ENCODE measurements at places on chromosomes 6 and 20.

GRCh38 chr20:44962483-44962882 lies 2.3 kb upstream of the TOMM34 start:
- DNase-seq, result no peak

DNA sequence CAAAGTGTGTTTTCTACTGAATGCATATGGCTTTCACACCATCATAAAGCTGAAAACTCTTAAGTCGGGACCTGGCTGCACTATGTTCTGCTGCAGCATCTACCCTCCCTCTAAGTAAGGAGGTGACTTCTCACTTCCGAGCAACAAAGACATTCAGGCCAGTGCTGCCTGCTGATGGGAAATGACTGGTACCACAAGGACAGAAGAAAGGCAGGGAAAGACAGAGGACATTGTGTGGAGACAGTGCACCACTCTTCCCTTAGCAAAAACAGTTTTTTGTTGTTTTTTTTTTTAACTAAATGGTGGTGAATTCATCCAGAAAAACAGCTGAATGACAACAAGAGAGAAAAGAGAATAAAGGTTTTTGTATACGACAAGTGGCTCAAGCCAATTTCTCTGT lies 81.5 kb downstream of the MAP7 start:
- no peak for DNase-seq

- DNase-seq, result no peak
Measured at GRCh38 chr20:23971310-23971709, 17.3 kb downstream of the GGTLC1 start.

- DNase-seq, result peak; percentile 28
Measured at GRCh38 chr6:52839124-52840055, 1.2 kb downstream of the GSTA5 start.

DNA sequence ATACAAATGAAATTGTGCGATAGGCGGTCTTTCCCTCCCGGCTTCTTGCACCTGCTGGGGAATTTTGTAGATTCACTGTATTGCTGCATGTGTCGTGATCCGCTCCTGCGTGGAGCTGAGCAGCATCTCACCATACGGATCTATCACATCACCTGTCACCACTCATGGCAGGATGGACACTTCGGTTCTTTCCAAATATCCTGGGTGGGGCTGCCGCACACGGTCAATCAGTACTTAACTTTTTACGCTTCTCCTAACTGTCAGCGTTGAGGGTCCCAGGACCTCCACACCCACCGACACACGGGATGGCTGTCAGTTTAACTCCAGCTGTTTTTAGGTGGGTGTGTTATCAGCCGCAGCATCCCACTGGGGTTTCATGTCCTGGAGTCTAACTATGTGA lies 19.2 kb downstream of the TAF4 start:
- no peak for DNase-seq

- DNase-seq, result no peak
Measured at GRCh38 chr6:75101896-75102295, 104.0 kb downstream of the COL12A1 start.

DNA sequence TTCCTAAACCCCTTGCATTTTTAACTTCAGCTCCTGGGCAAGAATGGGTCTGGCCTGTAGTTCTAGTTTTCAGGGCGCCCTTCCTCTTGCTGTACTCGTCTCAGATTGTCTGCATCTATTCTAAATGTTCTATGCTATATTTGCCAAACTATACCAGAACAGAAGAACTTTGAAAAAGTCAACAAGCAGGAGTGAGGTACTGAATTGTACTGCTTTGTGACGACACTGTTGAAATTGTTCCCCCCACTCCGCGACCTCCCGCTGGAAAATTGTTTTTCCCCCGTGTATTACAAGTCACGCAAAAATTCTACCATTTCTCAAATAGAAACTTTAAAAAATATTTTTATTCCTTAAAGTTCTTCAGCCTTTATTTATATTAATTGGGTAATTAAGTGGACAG lies 73.9 kb downstream of the CBFA2T2 start:
- no peak for DNase-seq

DNA sequence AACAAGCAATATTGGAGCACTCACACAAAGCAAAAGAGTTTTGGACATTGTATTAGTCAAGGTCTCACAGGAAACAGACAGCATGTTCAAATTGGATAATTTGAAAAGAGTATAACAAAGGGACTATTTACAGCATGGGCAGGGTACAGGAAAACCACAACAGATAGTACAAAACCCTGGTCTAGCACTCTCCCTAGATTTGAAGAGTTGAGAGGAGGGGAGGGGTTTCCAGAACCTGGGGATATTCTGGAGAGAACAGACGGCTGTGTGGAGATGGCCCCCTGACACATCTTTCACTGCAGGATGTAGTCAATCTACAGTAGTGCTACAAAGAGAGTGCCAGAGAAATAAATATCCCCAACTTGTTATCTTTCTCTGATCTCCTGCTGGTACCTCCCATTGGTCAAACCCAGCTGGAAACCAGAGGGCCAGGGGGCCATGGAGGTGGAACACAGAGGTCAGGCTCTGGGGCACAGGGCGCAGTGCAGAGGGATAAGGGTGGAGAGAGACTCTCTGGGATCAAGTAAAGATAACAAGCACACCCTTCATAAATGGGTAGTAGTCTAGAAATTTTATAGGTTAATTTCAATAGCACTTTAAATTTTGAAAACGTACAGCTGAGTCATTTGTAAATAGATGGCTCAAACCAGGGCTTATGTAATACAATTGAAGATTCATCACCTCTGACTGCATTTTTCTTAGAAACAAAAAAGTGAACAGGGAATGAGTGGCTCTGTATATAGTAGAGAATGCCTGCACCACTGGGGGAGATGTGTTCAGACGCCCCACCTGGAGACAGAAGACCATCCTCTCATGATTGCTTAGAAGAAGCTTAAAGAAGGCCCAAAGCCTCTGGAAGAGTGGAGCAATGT lies 25.7 kb downstream of the RCAN2 start:
- DNase-seq, result no peak

DNA sequence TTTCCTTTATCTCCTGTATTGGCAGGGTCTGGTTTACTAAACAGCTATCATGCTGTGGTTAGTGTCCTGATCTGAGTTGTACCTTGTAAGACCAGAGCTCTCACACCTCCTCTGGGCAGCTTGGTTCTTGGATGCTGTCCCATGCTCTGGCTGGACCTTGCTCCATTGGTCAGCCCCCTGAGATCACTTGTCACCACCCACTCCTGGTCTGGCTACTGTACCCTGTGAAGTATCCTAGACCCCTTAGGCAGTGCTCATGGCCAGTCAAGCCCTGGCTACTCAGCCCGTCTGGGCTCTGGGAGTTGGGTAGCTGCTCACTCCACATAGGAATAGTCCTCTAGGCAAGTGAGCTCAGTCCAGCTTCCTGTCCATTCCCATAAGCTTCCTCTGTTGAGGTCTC lies 31.1 kb downstream of the ADGRF4 start:
- no peak for DNase-seq

GRCh38 chr6:24788031-24788665 lies 10.6 kb downstream of the ARMH2 start:
- no peak for DNase-seq

- no peak for DNase-seq
Measured at GRCh38 chr20:38271608-38272120, 11.1 kb upstream of the KIAA1755 start.

DNA sequence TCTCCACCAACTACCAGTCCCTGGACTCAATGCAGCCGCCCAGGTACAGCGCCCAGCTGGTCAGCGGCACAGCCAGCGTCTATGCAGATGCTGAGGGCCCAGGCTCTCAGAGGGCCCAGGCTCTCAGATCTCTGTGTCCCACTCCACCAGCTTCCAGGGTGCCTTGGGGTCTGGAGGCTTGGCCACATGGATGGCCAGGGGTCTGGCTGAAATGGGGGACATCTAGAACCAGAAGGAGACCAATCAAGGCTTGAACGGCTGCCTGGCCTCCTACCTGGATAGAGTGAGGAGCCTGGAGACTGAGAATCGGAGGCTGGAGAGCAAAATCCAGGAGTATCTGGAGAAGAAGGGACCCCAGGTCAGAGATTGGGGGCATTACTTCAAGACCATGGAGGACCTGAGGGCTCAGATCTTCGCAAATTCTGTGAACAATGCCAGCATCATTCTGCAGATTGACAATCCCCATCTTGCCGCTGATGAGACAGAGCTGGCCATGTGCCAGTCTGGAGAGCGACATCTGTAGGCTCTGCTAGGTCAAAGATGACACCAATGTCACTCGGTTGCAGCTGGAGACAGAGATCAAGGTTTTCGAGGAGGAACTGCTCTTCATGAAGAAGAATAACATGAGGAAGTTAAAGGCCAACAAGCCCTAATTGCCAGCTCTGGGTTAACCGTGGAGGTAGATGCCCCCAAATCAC lies 44.1 kb upstream of the GRM4 start:
- no peak for DNase-seq

GRCh38 chr6:133368664-133369063 lies 127.5 kb downstream of the EYA4 start:
- DNase-seq, result no peak

DNA sequence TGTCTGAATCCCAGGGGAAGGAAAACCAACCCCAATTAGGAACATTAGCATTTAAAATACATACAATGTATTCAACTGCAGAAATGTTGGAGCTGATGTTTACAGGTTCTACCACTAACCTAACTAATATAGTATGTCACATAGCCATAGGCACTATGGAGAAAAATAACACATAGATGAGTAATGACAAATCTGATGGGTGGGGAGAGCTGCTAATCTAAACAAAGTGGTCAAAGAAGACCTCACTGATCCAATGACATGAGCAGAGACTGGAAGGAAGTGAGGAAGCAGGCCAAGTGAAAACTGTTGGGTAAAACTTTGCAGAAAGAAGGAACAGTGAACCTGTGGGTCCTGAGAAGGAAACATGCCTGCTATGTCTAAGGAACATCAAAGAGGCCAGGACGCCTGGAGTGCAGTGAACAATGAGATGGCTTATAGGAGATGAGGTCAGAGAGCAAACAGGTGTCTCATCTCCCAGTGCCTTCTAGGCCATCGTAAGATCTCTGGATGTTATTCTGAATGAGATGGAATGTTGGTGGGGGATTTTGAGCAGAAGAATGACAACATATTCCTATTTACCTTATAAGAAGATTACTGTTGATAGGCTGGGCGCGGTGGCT lies 135.7 kb downstream of the ALDH8A1 start:
- no peak for DNase-seq

GRCh38 chr20:54105653-54106052 lies 35.3 kb upstream of the BCAS1 start:
- DNase-seq, result no peak

DNA sequence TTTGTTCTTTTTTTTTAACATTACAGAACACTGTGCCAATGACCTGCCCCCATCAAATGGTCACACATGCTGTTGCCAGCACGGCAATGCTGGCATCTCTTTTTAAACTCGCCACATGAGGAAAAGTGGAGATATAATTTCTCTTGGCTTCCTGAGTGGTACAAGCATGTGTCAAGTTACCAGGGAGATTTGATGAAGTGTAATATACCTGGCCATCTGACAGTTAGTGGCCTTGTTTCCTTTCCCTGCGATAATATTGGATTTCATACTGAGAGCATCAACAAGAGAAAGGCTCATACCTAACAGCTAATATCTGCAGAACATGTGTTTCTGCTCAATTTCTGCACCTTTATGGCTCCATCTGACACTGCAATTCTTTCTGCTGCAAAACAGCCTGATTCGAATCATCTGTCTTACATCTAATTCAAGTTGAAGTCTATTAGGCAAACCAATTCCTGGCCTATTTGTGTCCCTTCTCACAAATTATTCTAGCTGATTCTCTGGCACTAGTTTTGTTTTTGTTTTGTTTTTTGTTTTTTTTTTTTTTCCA lies 519.5 kb downstream of the PREX1 start:
- DNase-seq, result no peak

DNA sequence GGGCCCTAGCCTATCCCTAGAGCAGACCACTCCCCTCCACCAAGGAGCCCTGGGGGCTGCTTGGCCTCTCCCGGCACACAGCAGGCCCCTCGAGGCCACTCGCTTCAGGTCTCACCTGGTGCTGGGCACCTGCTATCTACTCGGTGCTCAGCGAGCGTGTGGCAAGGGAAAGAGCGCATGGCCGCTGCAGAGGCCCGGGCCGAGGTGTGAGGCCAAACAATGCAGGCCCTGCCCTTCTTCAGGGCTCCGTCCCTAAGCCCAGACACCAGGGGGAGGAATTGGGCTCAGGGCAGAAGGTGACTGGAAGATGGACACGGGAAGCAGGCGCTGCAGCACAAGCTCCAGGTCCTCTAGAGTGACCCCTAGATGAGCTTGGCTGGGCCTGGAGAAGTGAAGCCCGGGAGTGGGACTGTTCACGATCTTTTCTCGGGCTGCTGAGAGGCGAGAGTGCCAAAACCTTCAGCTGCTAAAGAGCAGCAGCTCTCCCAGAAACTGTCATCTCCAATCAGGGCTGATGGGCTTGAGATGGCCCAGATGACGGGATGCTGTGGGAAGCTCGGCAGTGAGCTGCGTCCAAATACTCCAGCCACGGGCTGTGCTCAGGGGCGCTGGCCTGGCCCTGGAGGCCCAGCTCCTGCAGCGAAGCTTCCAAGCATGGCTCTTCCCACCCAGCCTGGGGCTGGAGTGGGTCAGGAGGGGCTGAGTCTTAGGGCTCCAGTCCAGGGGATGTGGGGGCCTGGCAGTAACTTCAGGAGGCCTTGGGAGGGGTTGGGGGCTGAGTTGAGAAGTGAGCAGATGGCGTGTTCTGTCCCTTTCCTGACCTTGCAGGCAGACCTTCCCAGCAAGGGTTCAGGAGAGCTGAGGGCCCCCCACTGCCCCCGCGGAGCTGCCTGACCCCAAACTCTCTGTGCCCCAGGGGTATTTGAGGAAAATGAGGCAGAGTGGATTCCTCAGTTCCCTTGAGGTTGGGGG lies 43.7 kb downstream of the APCDD1L start:
- DNase-seq, result no peak

DNA sequence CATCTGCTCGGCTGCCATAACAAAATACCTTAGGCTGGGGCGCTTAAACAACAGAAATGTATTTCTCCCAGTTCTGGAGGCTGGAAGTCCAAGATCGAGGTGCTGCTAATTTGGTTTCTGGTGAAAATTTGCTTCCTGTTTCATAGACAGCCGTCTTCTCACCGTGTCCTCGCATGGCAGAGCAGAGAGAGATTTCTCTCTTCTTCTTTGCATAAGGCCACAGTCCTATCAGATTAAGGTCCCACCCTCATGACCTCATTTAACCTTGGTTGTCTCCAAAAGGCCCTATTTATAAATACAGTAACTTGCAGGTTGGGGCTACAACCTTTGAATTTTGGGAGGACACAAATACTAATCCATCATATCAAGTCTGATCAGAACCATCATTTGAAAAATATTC lies 544.3 kb downstream of the KIF16B start:
- no peak for DNase-seq

- DNase-seq, result no peak
Measured at GRCh38 chr6:27238010-27238983, 9.2 kb upstream of the PRSS16 start.

DNA sequence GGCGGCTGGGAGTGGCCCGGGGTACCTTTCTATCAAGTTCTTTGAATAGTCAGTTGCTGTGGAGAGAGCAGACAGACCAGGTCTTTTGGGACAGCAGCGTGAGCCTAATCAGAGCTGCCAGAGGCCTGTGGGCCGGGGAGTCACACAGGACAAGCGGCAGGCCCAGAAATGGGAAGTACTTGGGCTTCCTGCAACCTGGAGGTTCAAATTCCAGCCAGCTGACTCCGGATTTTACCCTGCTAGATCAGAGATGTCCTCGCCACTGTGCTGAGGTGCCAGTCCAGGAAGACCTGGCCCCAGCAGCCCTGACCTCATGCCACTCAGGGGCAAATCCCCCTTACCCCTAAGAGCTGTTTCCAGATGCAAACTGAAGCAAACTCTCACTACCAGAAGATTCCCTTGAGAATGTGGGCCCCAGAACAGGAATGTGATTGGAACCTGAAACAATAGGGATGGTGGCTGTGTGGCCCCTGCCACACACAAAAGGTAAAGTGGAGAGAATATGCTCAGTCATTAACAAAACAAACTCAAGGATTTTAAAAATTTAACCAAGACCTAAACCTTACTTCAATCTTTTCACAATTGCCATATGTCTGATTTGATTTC lies 9.7 kb downstream of the BEND3 start:
- DNase-seq, result no peak

Measured in stimulated activated CD4-positive, alpha-beta T cell treated with anti-CD3 and anti-CD28 coated beads, TNF-alpha, amount 100 ng/mL, for 24 hours (primary cell).